ENCODE measurements at places on chromosomes 1 and 21. TPM values are rescaled to one million over a fixed set of nuclear protein-coding genes. Genes with fewer than 3 reads are reported as not detected.

The BGLAP gene
- 3.0 TPM for total RNA-seq

DNA sequence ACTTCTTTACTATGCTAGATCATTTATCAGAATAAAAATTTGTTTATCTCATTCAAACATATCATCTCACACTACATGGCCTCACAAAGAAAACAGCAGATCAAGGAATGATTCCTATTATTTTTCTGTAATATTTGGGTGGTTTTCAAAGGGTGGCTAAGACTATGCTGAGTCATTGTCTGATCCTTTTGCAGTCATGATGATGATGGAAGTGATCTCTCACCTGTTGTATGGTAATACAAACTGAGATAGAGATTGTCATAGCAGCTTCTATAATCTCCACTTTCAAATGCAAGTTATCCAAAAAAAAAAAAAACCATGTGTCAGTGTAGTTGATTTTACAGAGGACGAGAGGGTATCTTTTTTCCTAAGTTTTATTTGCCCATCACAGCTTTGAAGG, 37.2 kb upstream of the GBP5 start:
- no peak for DNase-seq

The LCE1F gene
- total RNA-seq, result not detected

The TDRD10 gene
- total RNA-seq, result not detected

- no peak for DNase-seq
Measured at GRCh38 chr1:35773711-35774110, 3.9 kb upstream of the CLSPN start.

DNA sequence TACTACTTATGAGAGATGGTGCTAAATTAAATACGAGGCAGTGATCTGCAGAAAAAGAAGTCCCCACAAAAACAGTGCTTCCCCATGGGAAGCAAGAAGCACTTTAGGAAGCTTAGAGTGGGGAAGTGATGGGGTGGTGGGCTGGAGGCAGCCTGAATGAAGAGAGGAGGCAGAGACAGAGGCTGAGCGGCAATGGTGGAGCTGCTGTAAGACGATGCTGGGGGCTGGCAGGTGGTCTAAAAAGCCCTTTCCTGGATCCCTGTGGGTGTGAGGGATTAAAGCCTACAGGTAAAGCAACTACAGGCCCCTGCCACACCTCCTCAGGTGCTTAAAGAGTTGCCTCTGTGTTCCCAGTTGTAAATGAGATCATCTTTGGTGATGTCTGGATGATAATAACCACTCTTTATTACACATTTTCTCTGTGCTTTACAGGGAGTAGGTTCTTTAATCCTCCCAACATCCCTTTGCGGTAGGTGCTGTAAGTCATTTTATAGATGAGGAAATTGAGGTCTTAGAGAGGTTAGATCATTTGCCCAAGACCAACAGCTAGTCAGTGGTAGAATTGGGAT, 39.2 kb downstream of the CNN3 start:
- DNase-seq, result no peak
